ENCODE measurements at places on chromosomes 6 and 20.

- no peak for DNase-seq
Observed at GRCh38 chr20:8454137-8454712, 322.2 kb downstream of the PLCB1 start.

GRCh38 chr6:42100029-42100901, 42.2 kb downstream of the C6orf132 start:
- no peak for DNase-seq

DNA sequence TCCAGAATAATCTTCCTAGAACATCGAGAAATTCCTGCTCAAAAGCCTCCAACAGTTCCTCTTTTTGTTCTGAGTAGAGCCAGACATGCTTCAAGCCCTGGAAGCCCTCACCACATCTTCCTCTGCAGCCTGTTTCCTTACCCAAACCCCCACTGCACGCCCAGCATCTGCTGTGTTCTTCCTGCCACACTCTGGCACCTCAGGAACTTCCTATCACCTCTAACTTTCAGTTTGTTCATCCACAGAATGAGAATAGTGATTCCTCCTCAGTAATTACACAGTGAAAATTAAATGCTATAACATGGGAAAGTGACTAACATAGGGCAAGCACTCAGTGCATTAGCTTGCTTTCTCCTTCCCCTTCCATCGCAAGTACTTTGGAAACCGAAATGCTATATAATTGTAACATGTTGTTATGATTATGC, 26.3 kb downstream of the C6orf89 start:
- peak; percentile 3 for DNase-seq

GRCh38 chr6:168193816-168194721, 115.1 kb upstream of the FRMD1 start:
- DNase-seq = no peak

DNA sequence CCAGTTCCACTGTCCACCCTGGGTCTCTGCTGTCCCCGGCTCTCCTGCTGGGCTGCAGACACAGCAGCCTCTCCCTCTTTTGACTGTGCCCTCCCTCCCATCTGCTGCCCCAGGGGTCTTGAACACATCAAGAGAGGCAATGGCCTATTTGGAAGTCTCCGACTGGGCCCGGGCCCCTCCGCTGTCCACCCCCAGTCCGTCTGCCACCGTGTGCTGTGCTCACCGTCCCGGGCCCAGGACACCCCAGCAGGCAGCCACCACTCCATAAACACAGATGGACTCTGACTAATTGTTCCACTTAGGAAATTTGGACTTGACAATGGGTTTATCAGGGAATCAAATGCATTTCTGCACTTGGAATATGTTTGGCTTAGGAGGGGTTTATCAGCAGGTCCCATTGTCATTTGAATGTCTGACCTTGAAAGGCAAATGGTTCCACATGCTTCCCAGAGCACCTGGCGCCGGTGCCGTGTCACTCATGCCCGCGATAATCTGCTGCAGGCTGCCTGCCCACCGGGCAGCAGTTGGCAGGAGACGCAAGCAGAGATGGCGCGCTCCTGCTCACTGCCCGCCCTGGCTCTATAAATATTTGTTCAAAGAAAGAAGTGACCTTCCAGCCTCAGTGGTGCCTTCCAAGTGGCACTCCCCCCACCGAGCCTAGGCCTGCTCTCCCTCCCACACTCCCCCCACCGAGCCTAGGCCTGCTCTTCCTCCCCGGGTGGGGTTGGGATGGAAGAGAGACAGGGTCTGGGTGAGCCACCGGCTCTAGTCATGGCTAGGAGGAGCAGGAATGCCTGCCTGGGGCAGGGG, 18.8 kb upstream of the FRMD1 start:
- no peak for DNase-seq

DNA sequence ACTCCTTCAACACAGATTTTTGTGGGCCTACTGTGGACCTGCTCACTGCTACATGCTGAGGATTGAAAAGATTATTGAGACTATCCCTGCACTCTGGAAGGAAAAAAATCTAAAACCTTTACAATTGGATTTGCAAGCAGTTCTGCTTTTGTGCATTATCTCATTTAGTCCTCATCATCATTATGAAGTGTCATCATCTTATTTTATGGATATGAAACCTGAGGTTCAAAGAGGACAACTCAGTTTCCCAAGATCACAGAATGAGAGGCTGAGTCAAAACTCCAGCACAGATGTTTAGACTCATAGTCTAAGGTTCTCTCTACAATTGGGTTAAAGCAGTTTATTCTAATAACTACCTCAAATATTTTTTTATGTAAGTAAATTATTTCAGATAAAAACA, 160.2 kb upstream of the MARCKS start:
- no peak for DNase-seq

- no peak for DNase-seq
Observed at GRCh38 chr6:89562093-89562973, 76.2 kb downstream of the LYRM2 start.

- DNase-seq = no peak
Observed at GRCh38 chr6:153553627-153554026, 422.5 kb upstream of the RGS17 start.

Measured in activated T-helper 9 cell treated with anti-CD3 and anti-CD28 coated beads, Interleukin-2, amount 50 U/mL, for 16 hours (primary cell).